ENCODE measurements at places on chromosomes 12 and 14.

DNA sequence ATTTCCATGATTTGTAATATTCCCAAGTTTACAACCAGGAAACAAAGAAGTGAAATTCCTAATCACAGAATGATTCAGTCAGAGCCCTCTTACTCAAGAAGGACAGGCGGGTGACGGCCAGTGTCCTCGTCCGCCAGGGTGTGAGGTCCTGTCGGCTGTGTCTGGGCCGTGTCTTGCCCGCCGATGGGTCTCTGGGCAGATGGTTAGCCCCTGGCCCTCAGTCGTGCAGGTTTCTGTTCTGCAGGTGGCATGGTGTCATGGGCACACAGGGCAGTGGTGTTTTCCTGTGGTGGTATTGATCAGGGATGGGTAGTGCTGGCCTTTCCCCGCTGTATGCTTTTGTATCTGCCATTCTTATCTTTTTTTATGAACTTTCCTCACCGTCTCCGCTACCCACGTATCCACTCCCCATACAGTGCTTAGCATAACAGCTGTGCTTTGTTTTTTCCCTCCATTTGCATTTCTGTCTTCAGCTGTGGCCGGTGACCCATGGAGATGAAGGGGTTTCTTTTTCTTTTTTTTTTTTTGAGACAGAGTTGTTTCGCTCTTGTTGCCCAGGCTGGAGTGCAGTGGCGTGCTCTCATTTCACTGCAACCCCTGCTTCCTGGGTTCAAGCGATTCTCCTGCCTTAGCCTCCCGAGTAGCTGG is 100.7 kb downstream of the TSPAN9 start:
- no peak for DNase-seq

DNA sequence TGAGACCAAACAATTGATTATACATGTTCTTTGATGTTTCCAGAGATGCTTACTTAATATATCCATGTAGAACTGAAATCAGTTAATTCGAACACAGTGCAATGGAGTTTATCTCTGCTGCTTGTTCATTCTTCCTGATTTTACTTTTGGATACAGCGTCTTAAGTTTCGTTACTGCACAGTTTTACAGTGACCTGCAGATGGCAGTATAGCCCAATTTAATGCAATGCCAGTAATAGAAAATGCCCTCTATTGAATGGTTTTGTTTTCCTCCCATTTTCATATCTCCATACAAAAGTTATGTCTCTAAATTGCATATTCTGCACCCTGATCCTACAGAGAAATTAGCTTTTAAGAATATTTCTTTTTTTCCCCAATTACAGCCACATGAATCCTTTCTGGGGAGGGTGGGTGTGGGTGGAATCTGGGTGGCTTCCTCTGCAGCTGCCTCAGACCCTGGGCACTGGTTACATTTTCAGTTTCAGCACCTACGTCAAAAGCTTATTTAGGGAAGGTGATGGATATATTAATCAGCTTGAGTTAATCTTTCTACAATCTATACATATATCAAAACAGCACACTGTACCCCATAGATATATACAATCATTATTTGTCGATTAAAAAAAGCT is 101.1 kb upstream of the DCD start:
- DNase-seq: peak; percentile 38

DNA sequence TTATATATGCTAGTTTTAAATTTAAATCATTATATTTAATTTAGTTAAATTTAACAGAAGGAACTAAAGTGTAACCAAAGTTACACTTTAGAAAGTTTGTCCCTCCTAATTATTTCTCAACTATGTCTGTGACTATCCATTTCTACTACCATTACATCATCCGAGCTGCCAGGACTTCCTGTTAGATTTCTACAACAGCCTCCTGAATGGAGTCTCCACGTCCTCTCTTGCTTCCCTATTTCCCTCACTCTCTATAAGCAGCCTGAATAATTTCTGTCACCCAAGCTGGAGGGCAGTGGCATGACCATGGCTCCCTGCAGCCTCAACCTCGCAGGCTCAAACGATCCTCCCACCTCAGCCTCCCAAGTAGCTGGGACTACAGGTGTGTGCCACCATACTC is 84.1 kb downstream of the TTC7B start:
- no peak for DNase-seq

- DNase-seq: no peak
These were observed 61.3 kb downstream of the DIP2B start for GRCh38 chr12:50566066-50566465.

DNA sequence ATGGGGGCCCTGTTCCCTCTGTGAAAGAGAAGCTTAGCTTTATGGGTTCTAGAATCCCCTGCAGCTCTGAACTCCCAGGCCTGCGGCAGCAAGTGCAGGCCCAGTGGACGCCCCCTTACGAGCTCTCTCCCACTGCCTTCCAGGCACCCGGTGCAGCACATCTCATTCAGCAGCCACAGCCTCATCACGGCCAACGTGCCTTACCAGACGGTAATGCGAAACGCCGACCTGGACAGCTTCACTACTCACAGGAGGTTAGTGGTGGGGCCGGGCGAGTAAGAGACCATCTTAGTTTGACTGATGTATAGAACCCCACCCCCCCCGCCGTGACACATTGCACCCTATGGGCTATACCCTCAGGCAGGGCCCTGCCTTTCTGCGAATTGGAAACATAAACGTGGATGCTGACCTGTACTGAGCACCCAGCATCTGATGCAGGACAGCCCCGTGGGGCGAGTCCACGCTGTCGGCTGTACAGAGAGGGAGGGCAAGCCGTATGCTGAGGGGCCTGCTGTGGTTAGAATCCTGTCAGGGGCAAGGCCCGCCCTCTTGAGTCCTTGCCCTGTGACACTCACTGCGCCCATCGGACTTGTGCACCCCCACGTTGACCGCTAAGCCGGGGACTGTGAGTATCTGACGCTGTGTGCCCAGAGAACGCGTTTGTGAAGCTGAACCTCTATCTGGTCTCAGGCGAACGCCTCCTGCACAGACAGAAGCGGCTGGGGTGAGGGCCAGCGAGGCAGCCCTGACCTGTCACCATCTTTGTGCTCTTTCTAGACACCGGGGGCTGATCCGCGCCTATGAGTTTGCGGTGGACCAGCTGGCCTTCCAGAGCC is 71.7 kb downstream of the TESC start:
- DNase-seq: no peak

- DNase-seq: peak; percentile 58
These were observed 752 bp downstream of the PRICKLE1 start for GRCh38 chr12:42588524-42589464.

- no peak for DNase-seq
These were observed 145.1 kb upstream of the GRIP1 start for GRCh38 chr12:66823857-66824570.

- no peak for DNase-seq
These were observed 459.5 kb downstream of the RMST start for GRCh38 chr12:97921979-97922722.

- no peak for DNase-seq
These were observed 3.8 kb upstream of the INHBE start for GRCh38 chr12:57451233-57451778.

DNA sequence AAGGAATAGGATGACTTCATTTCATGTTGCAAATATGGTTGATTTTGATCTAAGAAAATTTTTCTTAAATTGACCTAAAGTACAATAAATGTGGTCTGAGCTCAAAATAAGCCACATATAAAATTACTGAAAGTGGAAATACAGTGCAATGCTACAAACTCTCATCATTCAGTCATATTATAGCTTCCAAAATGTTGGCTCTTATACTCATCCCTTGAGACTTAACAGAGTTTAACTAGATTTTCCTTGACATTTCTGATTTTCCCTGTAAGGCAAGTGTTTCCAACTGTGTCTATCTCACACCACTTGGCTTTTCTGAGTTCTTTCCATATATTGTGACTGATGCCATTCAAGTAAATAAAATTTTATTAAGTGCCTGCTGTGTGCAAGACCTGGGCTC is 123.7 kb upstream of the NTF3 start:
- no peak for DNase-seq

- DNase-seq: no peak
These were observed 13.6 kb upstream of the AQP2 start for GRCh38 chr12:49936925-49937324.

DNA sequence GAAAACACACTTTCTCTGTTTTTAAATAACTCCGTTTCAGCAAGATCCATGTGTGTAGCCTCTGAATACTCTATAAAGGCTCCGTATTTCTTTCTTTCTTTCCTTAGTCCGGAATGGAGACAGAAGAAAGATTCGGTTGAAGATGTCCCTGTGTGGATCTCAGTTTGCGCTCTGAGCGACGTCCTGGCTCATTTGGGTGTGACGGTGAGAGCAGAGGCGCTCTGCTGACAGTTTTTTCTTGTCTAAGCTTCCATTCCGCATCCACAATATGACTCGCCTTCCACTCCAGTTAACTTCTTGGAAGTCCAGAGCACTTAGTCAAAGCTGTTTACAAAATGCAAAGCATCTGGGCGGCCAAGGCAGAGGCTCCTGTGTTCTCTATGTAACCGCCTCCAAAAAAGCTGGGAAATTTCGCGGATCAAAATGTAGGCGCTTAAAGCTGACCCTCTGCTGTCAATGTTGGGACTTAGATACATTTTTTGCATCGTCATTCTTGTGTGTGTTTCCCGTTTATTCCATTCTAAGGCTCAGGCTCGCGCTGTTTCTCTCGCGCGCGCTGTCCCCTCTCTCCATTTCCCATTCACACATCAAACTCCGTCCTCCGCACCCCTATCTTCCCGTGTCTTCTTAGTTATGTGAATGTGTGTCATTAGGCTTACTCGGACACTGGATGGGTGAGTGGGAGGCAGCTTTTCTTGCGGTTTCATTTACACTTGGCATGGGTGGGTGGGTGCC is 880 bp upstream of the FLRT2 start:
- DNase-seq: no peak

GRCh38 chr14:26255213-26255612 is 342.6 kb downstream of the NOVA1 start:
- DNase-seq: no peak

- DNase-seq: no peak
These were observed 20.3 kb downstream of the R3HDM2 start for GRCh38 chr12:57410534-57410933.

- peak; percentile 78 for DNase-seq
These were observed 137.6 kb downstream of the TSPAN9 start for GRCh38 chr12:3214526-3215365.

- no peak for DNase-seq
These were observed 44.0 kb downstream of the TTLL5 start for GRCh38 chr14:75705014-75705413.

DNA sequence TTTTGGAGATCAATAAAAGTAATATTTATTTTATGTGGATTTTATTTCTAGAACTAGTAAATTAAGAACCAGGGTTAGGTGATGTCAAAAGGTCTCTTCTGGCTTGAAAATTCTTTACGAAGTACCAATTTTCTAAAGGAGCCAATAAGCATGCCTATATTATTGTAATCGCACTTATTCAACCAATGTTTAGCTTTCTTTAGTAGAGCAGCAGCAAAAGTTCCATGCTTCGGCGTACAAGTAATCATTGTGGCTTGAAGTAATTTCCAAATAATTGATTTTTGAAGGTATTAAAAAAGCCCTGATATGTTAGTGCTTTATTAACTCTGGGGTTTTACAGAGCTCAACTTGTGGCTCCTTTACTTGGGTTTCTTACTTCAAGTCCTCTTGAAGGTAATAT is 3.4 kb downstream of the RMST start:
- no peak for DNase-seq

DNA sequence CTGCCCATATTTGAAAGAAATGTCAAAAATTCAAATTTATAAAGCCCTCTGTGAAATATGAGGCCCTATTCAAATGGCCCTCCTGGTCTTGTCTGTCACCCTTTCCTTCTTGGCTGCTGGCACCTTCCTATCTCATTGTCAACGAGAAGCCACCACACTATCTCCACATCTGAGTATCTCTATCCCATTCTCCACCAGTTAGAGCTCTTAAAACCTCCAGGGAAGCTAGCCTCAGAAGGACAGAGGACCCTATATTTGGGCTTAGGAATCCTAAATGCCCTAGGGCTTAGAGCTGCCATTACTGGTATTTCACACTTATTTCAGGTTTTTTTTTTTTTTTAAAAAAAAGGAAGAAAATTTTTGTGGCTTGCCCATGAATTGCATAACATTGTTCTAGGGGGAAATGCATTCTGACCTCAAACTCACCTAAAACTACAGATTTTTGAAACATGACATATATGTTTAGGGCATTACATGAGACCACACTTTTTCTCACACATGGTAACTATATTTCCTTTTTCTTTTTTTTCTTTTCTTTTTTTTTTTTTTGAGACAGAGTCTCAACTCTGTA is 25.0 kb downstream of the SLC25A21 start:
- DNase-seq: no peak

- no peak for DNase-seq
These were observed 117.0 kb downstream of the EGLN3 start for GRCh38 chr14:33833706-33834465.

GRCh38 chr12:74614426-74614825 is 76.8 kb downstream of the ATXN7L3B start:
- no peak for DNase-seq

- DNase-seq: no peak
These were observed 329.8 kb upstream of the TMPO start for GRCh38 chr12:98185606-98186005.

DNA sequence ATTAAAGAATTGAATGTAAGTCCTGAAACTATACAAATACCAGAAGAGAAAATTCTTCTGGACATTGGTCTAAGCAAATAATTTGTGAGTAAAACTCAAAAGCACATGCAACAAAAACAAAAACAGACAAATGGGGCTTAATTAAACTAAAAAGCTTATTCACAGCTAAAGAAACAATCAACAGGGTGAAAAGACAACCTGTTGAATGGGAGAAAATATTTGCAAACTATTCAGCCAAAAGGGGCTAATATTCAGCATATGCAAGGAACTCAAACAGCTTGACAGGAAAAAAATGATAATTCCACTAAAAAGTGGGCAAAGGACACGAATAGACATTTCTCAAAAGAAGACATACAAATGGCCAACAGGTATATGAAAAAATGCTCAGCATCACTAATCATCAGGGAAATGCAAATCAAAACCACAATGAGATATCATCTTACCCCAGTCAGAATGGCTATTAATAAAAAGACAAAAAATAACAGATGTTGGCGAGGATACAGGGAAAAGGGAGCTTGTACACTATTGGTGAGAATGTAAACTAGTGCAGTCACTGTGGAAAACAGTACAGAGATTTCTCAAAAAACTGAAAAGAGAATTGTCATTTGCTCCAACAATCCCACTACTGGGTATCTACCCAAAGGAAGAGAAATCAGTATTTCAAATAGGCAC is 177.5 kb upstream of the RTL1 start:
- DNase-seq: no peak

DNA sequence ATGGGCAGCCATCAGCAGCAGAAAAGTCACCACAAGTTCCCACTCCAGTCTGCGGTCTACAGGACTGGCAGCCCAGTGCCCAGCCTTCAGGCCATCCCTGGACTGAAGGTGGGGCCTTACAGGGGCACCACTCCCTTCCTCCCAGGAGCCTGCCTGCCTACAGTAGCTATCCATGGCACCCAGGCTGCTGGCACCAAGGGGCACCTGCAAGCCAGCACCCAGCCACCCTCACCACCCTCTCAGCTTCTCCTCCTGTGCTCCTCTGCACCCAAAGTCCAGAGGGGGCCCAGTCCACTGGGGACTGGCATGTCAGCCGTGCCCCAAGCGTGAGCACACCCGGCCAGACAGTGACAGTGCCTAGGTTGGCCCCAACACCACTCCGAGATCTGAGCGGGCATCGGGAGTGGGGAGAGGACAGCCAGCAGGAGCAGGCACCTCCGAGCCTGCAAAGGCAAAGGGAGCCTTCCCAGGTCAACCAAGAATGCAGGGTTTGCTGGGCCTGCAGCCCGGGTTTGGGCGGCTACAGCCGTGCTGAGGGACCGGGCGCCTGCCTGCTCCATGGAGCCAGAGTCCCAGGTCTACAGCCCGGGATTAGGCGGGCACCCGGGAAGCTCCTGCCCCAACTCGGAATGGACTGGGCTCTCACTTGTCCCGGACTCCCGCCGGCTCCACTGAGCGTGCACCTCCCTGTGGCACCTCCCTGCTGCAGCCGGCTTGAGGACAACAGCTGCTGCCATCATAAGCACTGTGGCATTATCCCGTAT is 8.1 kb upstream of the OR6C65 start:
- no peak for DNase-seq

Data from NCI-H2171 (cell line).